Activated CD4-positive, alpha-beta T cell treated with anti-CD3 and anti-CD28 coated beads, Interleukin-2, Interleukin-4, amounts not matched to agents 100 ng/mL and 50 ng/mL, durations not matched to agents 16 hours and 8 hours (primary cell): ENCODE measurements at places on chromosomes 6 and 20.

DNA sequence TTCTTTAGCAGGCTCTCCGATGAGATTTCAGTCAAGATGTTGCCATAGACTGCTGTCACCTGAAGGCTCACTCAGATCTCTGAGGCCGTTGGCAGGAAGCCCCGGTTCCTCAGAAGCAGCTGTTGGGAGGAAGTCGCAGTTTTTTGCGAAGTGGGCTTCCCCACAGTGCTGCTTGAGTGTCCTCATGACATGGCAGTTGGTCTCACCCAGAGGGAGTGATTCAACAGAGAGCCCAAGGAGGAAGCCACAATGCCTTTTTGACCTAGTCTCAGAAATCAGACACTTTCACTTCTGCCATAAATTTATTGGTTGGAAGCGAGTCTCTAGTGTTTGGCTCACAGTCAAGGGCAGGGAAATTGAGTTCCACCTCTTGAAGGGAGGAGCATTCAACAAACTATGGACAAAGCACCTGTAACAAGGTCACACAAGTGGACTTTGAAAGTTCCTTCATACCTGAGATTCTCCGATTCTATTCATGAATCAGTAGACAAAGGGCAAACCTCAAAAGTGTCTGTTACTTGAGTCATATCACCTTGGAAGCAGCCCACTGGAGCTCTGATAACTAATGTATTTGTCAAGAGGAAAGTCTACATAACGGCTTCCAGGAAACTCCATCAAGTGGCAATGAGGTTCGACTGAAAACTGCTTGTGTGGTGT, 208.3 kb downstream of the TASP1 start:
- peak; percentile 38 for DNase-seq

DNA sequence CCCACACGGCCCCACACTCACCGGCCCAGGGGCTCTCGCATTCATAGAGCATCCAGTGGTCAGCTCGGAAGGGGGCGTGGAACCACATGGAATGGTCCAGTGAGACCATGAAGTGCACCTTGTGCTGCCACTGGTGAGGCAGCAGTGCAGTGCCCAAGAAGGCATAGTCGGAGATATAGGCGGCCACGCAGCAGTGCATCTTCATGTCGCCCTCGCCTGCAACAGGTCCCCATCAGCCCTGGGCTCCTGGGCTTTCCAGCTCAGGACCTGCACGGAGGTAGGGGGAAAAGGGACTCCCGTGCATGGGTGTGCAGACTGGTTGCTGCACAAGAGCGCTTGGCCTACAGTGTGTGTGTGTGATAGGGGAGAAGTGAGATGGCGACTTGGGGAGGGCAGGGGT, 9.9 kb downstream of the SNX21 start:
- DNase-seq = no peak

DNA sequence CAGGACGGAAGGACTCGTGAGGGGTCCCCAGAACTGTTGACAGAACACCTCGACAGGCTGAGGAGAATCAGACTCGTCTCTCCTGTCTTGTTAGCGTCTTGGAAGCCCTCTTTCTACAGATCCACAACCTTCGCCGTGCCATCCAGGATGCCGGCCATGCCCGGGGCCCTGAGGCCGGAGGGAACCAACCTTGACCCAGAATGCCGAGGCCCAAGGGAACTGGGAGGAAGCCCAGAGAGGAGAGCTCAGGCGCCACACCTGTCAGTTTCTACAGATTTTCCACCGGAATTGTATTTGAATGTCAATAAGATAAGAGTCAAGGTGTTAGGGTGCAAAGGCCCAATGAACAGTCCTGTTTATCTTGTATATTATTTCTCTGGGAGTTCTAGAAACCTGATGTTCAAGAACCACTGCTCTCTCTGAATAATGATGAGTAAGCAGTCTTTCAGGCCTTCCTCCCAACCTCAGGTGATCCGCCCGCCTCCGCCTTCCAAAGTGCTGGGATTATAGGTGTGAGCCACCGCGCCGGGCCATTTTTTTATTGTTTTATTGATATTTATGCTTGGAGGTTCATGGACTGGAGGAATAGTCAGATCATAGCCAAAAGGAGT, 799 bp upstream of the ME1 start:
- no peak for DNase-seq

DNA sequence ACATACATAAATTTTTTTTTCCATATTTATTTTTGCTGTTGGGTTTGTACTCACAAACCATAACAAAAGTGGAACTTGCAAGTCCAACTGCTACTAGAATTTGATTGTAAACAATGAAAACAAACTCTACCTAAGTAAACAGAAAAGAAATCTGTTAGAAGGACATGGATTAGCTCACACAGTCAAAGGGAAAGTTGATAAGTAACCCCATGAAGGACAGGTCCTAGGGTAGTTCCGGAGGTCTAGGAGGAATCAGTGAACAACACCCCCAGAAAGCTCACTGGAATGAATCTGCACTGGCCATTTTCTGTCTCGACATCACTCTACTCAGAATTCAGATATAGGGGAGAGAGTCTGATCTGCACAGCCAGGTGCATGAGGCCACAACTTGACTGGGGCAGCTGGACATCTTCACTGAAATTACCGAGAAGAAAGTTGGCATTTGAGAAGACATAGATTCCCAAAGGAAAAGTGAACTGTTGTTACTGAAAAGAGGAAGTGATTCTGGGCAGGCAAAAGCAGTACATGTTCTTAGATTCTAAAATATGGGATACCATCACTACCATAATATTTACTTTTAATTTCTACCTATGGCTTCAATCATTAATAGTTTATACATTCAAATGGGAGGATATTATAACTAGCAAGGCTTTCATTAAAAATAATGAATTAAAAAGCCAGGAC, 76.4 kb downstream of the HMGN3 start:
- DNase-seq = no peak

GRCh38 chr6:17666646-17667045, 40.1 kb downstream of the NUP153 start:
- DNase-seq = no peak

GRCh38 chr20:20195021-20195705, 142.8 kb downstream of the CFAP61 start:
- DNase-seq = no peak

DNA sequence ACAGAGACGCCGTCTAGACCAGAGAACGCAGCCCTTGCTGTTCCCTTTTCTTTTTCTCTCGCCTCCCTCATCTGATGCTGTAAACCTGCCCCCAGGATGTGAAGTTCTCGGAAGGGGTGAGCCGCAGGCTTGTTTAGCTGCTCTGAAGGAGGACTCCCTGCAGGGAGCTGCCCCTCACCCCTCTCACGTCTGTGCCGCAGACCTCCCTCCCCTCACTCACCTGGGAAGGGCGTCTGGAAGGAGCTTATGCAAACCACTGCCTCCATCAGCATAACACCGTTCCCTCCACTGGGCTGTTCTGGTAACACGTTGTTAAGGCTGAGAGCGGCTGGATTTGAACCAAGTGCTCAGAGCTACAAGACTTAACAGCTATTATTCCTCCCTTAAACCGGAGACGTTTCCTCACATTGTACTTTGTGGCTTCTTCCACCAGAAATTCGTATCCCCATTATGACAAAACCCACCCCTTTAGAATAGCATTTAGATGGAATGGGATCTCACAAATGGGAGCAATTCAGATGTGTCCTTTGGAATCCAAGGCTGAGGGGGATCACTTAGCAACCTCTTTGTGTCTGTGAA, 99.8 kb downstream of the SMOC2 start:
- no peak for DNase-seq

DNA sequence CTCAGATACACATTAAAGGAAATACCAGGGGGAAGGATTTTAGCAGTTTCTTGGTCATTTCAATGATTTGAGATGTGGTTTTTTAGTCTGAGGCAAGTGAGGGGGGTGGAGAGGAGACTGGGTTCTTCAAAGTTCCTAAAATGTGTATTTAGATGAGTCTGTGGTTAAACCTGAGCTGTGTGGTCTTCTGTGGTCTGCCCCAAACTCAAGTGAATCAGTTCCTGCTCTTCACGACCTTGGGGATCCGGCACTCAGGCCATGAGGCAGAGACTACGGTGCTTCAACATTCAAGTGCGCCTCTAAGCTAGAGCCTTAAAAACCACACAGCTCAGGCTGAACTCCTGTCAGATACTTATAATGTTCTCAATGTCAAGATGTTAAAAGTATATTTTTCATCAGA, 406.7 kb downstream of the LMBRD1 start:
- DNase-seq = no peak
